Caki2 (cell line): ENCODE measurements at places on chromosomes 4 and X. TPM values are rescaled to one million over a fixed set of nuclear protein-coding genes. Genes with fewer than 3 reads are reported as not detected.

Gene CXorf38
- 9.8 and 12.7 TPM in 2 replicates for total RNA-seq

Gene DUSP21
- not detected in 2 replicates for total RNA-seq

Gene FHDC1
- 1.7 and 2.8 TPM in 2 replicates for total RNA-seq

Gene PDCL2
- total RNA-seq, result not detected in 2 replicates

Gene PF4V1
- not detected in 2 replicates for total RNA-seq

Gene IGFBP7
- total RNA-seq, result 1,275 and 1,415 TPM in 2 replicates

Gene TKTL1
- 0.37 and 0.64 TPM in 2 replicates for total RNA-seq

Gene ASB9
- 29.8 and 44.6 TPM in 2 replicates for total RNA-seq

Gene USP9X
- 8.9 and 15.6 TPM in 2 replicates for total RNA-seq

Gene XK
- total RNA-seq, result 0.26 and 1.4 TPM in 2 replicates

Gene STBD1
- total RNA-seq, result 1.2 and 1.5 TPM in 2 replicates

Gene CABS1
- total RNA-seq, result not detected in 2 replicates

Gene MSX1
- 2.6 and 9.0 TPM in 2 replicates for total RNA-seq

Gene PABPC1L2B
- total RNA-seq, result not detected in 2 replicates

Gene FMR1
- 11.6 and 18.9 TPM in 2 replicates for total RNA-seq

Gene ETNPPL
- total RNA-seq, result not detected in 2 replicates

Gene NDST3
- 3.0 TPM in 1 of 2 replicates, not detected in the other for total RNA-seq

Gene RBM3
- 143 and 168 TPM in 2 replicates for total RNA-seq

Gene MAGED4
- total RNA-seq, result 2.3 and 5.7 TPM in 2 replicates

Gene SCARB2
- 89.9 and 94.3 TPM in 2 replicates for total RNA-seq

Gene CDKL2
- 1.8 and 5.7 TPM in 2 replicates for total RNA-seq

Gene ARX
- total RNA-seq, result not detected in 2 replicates

Gene PAK3
- total RNA-seq, result not detected in 2 replicates

Gene HHIP
- total RNA-seq, result 1.4 and 17.2 TPM in 2 replicates

Gene FSTL5
- total RNA-seq, result not detected in 2 replicates

Gene VCX3A
- total RNA-seq, result not detected in 2 replicates

Gene SPIN3
- total RNA-seq, result 3.9 and 8.1 TPM in 2 replicates

Gene TBC1D8B
- 5.0 and 6.2 TPM in 2 replicates for total RNA-seq

Gene GPR82
- total RNA-seq, result not detected in 2 replicates

Gene SFRP2
- total RNA-seq, result not detected in 2 replicates

Gene PCDH10
- 2.4 and 2.5 TPM in 2 replicates for total RNA-seq

Gene SLC6A14
- total RNA-seq, result not detected in 2 replicates

Gene UGT2B10
- total RNA-seq, result not detected in 2 replicates

Gene NALF2
- total RNA-seq, result 1.9 and 3.2 TPM in 2 replicates

Gene CRLF2
- total RNA-seq, result 0.34 TPM in 1 of 2 replicates, not detected in the other

Gene TEX13C
- not detected in 2 replicates for total RNA-seq

Gene DRP2
- total RNA-seq, result 0.24 TPM in 1 of 2 replicates, not detected in the other

Gene HSFX2
- total RNA-seq, result not detected in 2 replicates

Gene USP17L13
- not detected in 2 replicates for total RNA-seq

Gene DMD
- 3.6 and 6.2 TPM in 2 replicates for total RNA-seq

Gene SORCS2
- 1.4 and 16.4 TPM in 2 replicates for total RNA-seq

Gene SCML1
- 10.1 and 10.4 TPM in 2 replicates for total RNA-seq

Gene FABP2
- total RNA-seq, result not detected in 2 replicates
